ENCODE measurements at places on chromosomes 3 and 15. TPM values are rescaled to one million over a fixed set of nuclear protein-coding genes. Genes with fewer than 3 reads are reported as not detected.
A peak's percentile ranks its signal among the peaks of the same experiment; 100 is the strongest.

DNA sequence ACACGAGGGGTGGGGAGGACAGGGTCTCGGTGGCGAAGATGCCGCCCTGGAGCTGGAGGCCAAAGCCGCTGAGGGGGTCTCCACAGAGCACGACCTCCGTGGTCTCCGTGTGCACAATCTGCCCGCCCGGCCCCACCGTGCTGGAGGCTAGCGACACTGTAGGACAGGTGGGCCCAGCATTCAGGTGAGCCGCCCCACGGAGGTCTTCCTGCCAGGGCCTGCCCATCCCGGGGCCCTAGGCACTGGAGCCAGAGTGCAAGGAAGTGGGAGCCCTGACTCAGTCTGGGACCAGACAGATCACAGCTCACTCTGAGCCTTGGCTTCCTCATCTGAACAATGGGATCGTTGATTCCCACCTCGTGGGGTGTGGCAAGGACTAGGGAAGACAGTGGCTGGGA, 25.8 kb downstream of the GRIP2 start:
- DNase-seq: no peak

DNA sequence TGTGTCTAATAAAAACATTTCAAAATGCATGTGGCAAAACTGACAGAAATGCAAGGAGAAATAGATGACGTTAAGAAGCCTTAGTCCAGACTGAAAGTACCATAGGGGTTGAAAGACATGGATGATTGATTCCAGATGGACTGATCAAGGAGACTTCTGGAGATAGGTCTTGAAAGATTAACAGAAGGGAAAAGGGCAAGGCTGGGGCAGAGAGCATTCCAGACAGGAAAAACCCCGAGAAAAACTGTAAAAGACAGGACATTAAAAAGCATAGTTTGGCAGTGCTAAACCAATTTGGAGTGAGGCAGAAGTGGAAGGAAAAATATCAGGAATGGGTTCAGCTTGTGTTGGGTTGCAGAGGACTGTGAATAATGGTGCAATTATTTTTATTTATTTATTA, 375.2 kb upstream of the SGO1 start:
- no peak for DNase-seq

DNA sequence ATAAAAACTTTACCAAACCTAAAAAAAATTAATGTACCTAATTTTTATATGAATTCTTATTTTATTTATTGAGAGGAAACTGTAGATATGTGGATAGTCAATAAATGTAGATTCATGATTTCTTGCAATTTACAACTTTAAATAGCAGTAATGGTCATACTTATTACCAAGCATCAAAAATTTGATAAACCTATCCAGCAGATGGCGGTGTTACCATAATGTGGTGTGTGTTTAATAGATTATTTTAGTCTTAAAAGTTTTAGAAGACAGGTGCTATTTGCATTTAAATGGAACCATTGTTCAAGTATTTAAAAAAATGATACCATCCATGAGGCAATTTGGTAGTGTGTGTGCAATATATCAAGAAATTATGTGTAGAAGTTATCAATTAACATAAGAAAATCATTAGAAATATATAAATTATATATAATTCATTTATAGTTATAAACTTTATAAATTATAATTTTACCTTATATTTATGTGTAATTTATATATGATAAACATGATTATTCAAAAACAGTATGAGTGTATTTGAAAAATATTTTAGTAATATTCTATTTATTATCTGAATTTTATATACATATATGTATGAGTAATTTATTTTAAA, 176.0 kb upstream of the BCHE start:
- DNase-seq: no peak

- no peak for DNase-seq
Observed at GRCh38 chr15:62506217-62506805, 341.2 kb upstream of the C2CD4B start.

SOX14 gene
- not detected for total RNA-seq

EHHADH gene
- total RNA-seq: 12.8 TPM

DNA sequence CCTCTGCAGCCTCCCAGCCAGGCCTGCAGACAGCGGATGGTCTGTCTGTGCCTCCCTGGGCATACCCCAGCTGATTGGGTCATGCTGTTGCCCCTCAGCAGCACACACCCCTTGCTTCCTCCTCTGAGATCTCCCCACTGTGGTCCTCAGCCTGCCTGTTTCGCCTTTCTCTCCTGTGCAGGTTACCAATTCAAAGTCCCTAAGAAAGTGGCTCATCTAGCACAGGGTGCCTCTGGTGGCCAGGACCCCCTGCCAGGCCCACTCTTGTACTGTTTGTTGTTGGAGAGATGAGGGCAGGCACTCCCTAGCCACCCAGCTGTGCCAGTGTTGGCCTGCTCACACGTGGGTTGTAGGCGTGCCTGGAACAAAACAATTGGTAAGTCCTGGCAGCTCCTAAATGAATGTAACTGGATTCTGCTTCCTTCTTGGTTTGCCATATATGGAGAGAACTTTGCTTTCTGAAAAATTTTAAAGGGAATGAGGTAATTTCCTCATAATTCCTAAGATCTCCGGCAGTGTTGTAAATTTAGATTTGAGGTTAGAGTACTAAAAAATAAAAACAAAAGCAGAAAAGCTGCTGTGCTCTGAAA, 213.2 kb upstream of the IL12A start:
- DNase-seq: peak; percentile 52

- no peak for DNase-seq
Observed at GRCh38 chr3:186509423-186509822, 34.8 kb downstream of the CRYGS start.

IL20RB gene
- total RNA-seq: 0.88 TPM

P4HTM gene
- 33.9 TPM for total RNA-seq

- no peak for DNase-seq
Observed at GRCh38 chr3:112670824-112671223, 29.9 kb upstream of the CCDC80 start.

DNA sequence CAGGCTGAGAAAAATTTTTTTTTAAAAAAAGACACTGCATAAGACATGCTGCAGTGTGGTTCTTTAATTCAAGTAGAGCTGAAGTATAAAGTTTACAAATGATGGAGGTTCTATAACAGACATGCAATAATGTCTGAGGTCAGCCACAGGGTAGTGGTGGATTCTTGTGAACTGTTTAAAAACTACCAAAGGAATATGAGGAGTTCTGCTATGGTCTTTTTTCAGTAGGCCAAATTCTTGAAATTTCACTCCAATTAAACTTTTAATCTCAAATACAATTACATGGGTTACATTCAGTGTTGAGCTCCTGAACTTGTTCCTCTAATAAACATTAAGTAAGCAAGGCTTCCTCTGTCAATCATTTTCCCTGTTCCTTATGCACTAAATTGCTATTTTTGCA, 122.7 kb downstream of the PLD1 start:
- DNase-seq: no peak

- DNase-seq: no peak
Observed at GRCh38 chr3:66344848-66345578, 124.2 kb downstream of the SLC25A26 start.

MAP6D1 gene
- total RNA-seq: 2.2 TPM

- no peak for DNase-seq
Observed at GRCh38 chr3:4797201-4797705, 182.0 kb upstream of the BHLHE40 start.

DNA sequence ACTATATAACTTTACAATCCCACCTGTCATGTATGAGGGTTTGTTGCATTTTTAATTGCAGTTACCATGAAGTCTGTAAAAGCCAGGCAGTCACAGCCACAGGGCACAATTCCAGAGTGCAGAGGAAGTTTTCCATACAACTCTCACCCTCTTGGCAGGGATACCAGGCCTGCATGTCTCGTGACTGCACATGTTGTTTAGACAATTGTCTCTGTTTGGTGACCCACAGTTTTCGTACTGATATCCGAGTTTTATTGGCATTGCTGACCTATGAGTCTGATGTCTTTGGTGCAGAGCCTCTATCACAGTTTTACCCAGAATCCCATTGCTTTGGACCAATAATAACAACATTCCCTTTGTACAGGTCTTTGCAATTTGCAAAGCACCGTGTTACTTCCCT, 24.9 kb upstream of the MYZAP start:
- no peak for DNase-seq

DNA sequence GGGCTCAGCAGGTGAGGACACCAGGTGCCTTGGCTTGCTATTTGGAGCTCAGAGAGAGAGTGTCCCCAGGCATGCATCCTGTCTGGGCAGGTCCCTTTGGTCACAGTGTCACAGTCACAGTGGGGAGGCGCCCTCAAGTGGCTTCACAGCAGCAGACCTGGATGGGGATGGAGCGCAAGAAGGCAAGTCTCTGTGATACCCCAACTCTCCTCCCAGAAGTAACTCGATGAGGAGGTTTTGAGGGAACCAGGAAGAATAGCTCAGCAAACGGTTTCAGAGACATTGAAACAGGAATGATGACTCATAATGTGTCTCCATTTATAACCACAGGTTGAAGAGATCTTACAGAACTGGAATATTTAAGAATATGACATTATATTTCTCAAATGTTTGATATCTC, 66.5 kb upstream of the SH3GL3 start:
- DNase-seq: peak; percentile 31

GRCh38 chr3:72082776-72083462, 298.0 kb upstream of the PROK2 start:
- no peak for DNase-seq

DNA sequence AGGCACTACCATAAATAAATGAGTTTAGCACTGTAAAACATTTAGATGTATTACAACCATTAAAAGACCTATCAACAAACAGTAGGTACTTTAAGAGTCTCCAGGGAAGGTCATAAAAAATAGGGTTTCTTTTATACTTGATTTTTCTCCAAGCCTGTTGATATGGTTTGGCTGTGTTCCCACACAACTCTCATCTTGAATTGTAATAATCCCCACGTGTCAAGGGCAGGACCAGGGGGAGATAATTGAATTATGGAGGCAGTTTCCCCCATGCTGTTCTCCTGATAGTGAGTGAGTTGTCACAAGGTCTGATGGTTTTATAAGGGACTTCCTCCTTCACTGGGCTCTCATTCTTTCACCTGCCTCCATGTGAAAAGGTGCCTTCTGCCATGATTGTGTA, 468.9 kb upstream of the UBE2E2 start:
- no peak for DNase-seq

DNA sequence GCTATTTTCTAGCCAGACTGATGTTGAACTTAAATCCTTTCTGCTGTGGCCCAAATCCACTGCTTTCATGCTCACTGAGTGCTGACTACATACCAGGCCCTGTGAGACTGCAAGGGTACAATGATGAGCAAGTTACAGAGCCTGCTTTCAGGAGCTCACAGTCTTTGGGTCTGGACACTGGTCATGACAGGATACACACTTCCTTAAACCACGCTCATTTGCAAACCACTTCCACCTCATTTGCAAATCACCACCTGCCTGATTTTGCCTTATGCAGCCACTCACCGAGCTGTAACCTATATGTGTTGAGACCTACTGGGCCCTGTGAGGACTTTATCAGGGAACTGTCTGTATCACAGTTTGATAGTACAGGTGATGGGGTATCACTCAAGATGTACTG, 50.2 kb upstream of the LRRC58 start:
- DNase-seq: no peak

DHFR2 gene
- 4.0 TPM for total RNA-seq

DNA sequence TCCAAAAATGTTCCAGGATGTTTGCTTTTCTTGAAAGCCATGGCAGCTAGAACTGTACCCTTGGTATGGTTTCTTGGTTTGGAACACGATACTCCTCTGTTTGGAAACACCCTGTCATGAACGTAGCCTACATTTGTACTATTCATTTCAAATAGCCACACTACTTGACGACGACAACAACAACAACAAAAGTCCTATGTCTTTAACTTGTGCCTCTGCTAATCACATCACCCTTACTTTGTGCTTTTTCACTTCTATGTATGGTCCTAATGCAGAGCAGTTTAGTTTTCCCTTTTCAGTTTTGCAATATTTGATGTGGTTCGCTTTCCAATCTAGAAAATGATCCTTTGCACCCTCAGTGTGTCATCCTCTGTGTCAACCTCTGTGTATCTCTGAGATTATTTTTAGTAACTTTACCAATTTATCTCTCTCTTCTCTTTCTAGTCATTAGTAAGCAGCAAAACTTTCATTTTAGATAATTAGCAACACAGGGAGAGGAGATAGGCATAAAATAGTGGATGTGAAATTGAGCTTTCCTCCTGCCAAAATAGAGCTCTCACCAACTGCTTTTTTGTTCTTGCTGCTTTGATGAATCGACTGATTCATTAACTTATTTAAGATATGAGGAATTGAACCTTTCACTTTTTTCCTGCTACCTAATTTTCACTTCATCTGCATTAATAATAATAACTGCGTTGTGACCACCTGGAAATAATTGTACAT, 44.1 kb upstream of the TP63 start:
- no peak for DNase-seq

- DNase-seq: no peak
Observed at GRCh38 chr3:131586277-131586676, 83.5 kb upstream of the MRPL3 start.

NTRK3 gene
- 6.9 TPM for total RNA-seq

DNA sequence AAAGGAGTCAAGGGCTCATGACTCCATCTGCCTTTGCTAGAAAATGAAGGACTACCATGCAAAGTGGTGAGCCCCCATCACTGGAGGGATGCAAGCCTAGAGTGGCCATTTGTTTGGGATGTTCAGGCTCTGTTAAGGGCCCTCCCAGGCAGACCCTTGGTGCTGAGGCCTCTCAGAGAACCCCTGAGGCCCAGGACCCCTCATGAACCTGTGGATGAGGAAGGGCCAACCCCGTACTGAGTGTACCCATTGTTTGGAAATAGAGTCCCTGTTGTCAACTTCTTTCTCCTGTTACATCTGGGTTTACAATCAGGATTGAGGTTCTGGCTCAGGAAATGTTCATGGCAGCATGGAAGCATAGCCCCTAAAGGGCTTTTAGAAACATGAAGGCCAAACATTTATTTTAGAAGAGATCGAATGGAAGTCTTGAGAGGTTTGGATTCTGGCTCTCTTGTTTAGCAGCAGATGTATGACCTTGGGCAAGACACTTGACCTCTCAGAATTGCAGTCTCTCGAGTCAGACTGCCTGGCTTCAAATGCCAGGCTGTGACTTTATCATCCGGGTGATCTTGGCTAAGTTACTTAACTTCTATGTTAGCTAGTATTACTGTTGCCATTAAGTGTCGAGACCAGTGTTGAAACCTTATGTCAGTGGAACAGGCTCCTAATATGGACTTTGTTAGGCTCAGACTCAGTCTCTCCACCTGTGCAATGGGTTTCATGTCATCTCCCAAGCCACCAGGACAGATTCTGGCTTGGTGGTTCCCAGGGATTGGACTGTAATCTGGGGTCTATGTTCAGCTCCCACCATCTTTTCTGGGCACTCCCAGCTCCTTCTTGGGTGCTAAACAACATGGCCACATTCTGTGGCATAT, 12.4 kb downstream of the ITGA11 start:
- no peak for DNase-seq

MST1R gene
- 1.7 TPM for total RNA-seq

DNA sequence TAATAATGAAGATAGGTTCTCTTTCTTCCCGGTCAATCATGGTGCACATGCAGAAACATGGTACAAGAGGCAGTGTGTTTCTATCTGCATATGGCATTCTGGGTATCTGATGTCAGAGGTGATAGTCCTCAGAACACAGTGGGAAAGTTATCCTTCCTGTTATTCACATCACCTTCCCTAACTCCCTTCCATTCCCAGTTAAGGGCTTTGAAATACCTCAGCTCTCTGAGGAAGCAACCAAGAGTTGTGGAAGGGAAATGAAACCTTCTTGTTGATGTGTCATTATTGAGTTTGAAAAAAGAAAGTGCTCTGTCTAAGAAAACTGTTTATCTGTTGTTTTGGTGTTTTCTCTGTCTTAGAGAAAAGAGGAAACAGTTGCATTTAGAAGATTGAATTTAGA, 21.9 kb upstream of the P2RY13 start:
- DNase-seq: no peak

ROBO2 gene
- 3.4 TPM for total RNA-seq

PPP1R14D gene
- not detected for total RNA-seq

- no peak for DNase-seq
Observed at GRCh38 chr15:89489376-89489775, 7.0 kb downstream of the RHCG start.
